ENCODE measurements at places on chromosomes 5 and 9. TPM values are rescaled to one million over a fixed set of nuclear protein-coding genes. Genes with fewer than 3 reads are reported as not detected.

AHRR gene
- 0.05 TPM for polyA plus RNA-seq

ARHGEF39 gene
- polyA plus RNA-seq, result 0.64 TPM

ANKRD31 gene
- polyA plus RNA-seq, result 0.10 TPM

ARL14EPL gene
- 0.69 TPM for polyA plus RNA-seq

ZNF454 gene
- polyA plus RNA-seq, result not detected

TLE1 gene
- polyA plus RNA-seq, result 115 TPM

PLPPR1 gene
- not detected for polyA plus RNA-seq

EIF4E1B gene
- not detected for polyA plus RNA-seq

KCNT1 gene
- polyA plus RNA-seq, result not detected

HEMGN gene
- polyA plus RNA-seq, result 0.44 TPM

CHSY3 gene
- polyA plus RNA-seq, result not detected

CCNJL gene
- not detected for polyA plus RNA-seq

GLDC gene
- 1.0 TPM for polyA plus RNA-seq

SPATA31A3 gene
- polyA plus RNA-seq, result not detected

DAB2 gene
- polyA plus RNA-seq, result 0.20 TPM

FAM221B gene
- not detected for polyA plus RNA-seq

NPR2 gene
- 1.9 TPM for polyA plus RNA-seq

TPPP gene
- polyA plus RNA-seq, result not detected

MEF2C gene
- 238 TPM for polyA plus RNA-seq

SHC3 gene
- not detected for polyA plus RNA-seq

SMU1 gene
- 19.3 TPM for polyA plus RNA-seq

PCDHA1 gene
- not detected for polyA plus RNA-seq

STPG3 gene
- not detected for polyA plus RNA-seq

NPM1 gene
- 715 TPM for polyA plus RNA-seq
